ENCODE measurements at places on chromosomes 1 and 21. TPM values are rescaled to one million over a fixed set of nuclear protein-coding genes. Genes with fewer than 3 reads are reported as not detected.

RAB4A gene
- 57.5 TPM for polyA plus RNA-seq

S100A14 gene
- 25.9 TPM for polyA plus RNA-seq

AMY2A gene
- polyA plus RNA-seq: not detected

GNAT2 gene
- polyA plus RNA-seq: not detected

GPR37L1 gene
- 0.03 TPM for polyA plus RNA-seq

MCOLN2 gene
- polyA plus RNA-seq: 0.44 TPM

BECN2 gene
- polyA plus RNA-seq: not detected

GORAB gene
- polyA plus RNA-seq: 23.9 TPM

CACNA1S gene
- 0.32 TPM for polyA plus RNA-seq

CCT3 gene
- polyA plus RNA-seq: 386 TPM

OR6F1 gene
- not detected for polyA plus RNA-seq

FAM177B gene
- polyA plus RNA-seq: not detected

C4BPA gene
- 0.75 TPM for polyA plus RNA-seq

KIF17 gene
- 4.7 TPM for polyA plus RNA-seq

RNU1-2 gene
- not detected for polyA plus RNA-seq

RPE65 gene
- polyA plus RNA-seq: 0.25 TPM

GJA9 gene
- polyA plus RNA-seq: 0.25 TPM

CCDC24 gene
- 20.0 TPM for polyA plus RNA-seq

NBPF6 gene
- polyA plus RNA-seq: not detected

WNT2B gene
- polyA plus RNA-seq: 2.7 TPM

CHTOP gene
- 116 TPM for polyA plus RNA-seq

NBPF10 gene
- polyA plus RNA-seq: 1.7 TPM

ITLN2 gene
- not detected for polyA plus RNA-seq

NBPF19 gene
- 16.3 TPM for polyA plus RNA-seq

VWA5B1 gene
- 2.7 TPM for polyA plus RNA-seq

CAPZA1 gene
- 145 TPM for polyA plus RNA-seq

RPL5 gene
- 3,088 TPM for polyA plus RNA-seq

FCRLA gene
- 0.14 TPM for polyA plus RNA-seq

MCM3AP gene
- 107 TPM for polyA plus RNA-seq

MFN2 gene
- polyA plus RNA-seq: 61.6 TPM

CD5L gene
- polyA plus RNA-seq: not detected

KLF17 gene
- polyA plus RNA-seq: 0.03 TPM

RIMS3 gene
- polyA plus RNA-seq: 1.8 TPM

ARTN gene
- polyA plus RNA-seq: 1.8 TPM

LHX8 gene
- polyA plus RNA-seq: not detected

FMN2 gene
- 5.9 TPM for polyA plus RNA-seq

LMX1A gene
- polyA plus RNA-seq: not detected

KCNT2 gene
- 13.2 TPM for polyA plus RNA-seq

SAMSN1 gene
- polyA plus RNA-seq: 3.4 TPM

SLFNL1 gene
- polyA plus RNA-seq: 0.27 TPM

FCMR gene
- 0.99 TPM for polyA plus RNA-seq

ITLN1 gene
- polyA plus RNA-seq: 1.4 TPM

DMRTA2 gene
- polyA plus RNA-seq: not detected

TNFRSF9 gene
- 0.10 TPM for polyA plus RNA-seq

SPRR3 gene
- polyA plus RNA-seq: 0.51 TPM

SLAMF1 gene
- polyA plus RNA-seq: 0.10 TPM

CFAP45 gene
- 4.4 TPM for polyA plus RNA-seq

ADAMTS4 gene
- 1.3 TPM for polyA plus RNA-seq

VANGL2 gene
- 37.9 TPM for polyA plus RNA-seq

ELAPOR1 gene
- polyA plus RNA-seq: 1.7 TPM

POU3F1 gene
- polyA plus RNA-seq: 2.2 TPM

AADACL3 gene
- polyA plus RNA-seq: not detected

HTR6 gene
- polyA plus RNA-seq: 2.5 TPM

ABCG1 gene
- polyA plus RNA-seq: 10.2 TPM

PRAMEF4 gene
- not detected for polyA plus RNA-seq

TMCC2 gene
- polyA plus RNA-seq: 7.5 TPM

GJB3 gene
- polyA plus RNA-seq: 0.20 TPM

Measured in left renal cortex interstitium (tissue), 4 donors.